ENCODE measurements at places on chromosomes 7 and 10. TPM values are rescaled to one million over a fixed set of nuclear protein-coding genes. Genes with fewer than 3 reads are reported as not detected.

The HOXA3 gene
- 53.0 TPM for polyA plus RNA-seq

The CREB5 gene
- 9.1 TPM for polyA plus RNA-seq

The ZNF804B gene
- 0.26 TPM for polyA plus RNA-seq

The TRIM50 gene
- polyA plus RNA-seq: 0.31 TPM

The FIS1 gene
- 126 TPM for polyA plus RNA-seq

The LFNG gene
- polyA plus RNA-seq: 27.0 TPM

The KCP gene
- 22.9 TPM for polyA plus RNA-seq

The COMMD3 gene
- polyA plus RNA-seq: 87.9 TPM

The FAM25C gene
- polyA plus RNA-seq: not detected

The TMEM225B gene
- 2.6 TPM for polyA plus RNA-seq

The ORAI2 gene
- polyA plus RNA-seq: 15.7 TPM

The BBIP1 gene
- polyA plus RNA-seq: 55.4 TPM

The COL17A1 gene
- 0.56 TPM for polyA plus RNA-seq

The PRKAR2B gene
- 38.3 TPM for polyA plus RNA-seq

The GPR37 gene
- polyA plus RNA-seq: 1.8 TPM

The EN2 gene
- polyA plus RNA-seq: 0.18 TPM

The MYH16 gene
- polyA plus RNA-seq: not detected

The C10orf67 gene
- polyA plus RNA-seq: 2.3 TPM

The NKX1-2 gene
- not detected for polyA plus RNA-seq

Measured in left renal pelvis (tissue), 4 donors.